ENCODE measurements at places on chromosomes 3 and 15. TPM values are rescaled to one million over a fixed set of nuclear protein-coding genes. Genes with fewer than 3 reads are reported as not detected.

- DNase-seq: no peak
These were observed 242.0 kb downstream of the SV2B start for GRCh38 chr15:91342097-91342496.

GRCh38 chr3:56254835-56255234 lies 213.4 kb downstream of the ERC2 start:
- no peak for DNase-seq

GRCh38 chr15:47603026-47603425 lies 114.3 kb upstream of the SEMA6D start:
- no peak for DNase-seq

DNA sequence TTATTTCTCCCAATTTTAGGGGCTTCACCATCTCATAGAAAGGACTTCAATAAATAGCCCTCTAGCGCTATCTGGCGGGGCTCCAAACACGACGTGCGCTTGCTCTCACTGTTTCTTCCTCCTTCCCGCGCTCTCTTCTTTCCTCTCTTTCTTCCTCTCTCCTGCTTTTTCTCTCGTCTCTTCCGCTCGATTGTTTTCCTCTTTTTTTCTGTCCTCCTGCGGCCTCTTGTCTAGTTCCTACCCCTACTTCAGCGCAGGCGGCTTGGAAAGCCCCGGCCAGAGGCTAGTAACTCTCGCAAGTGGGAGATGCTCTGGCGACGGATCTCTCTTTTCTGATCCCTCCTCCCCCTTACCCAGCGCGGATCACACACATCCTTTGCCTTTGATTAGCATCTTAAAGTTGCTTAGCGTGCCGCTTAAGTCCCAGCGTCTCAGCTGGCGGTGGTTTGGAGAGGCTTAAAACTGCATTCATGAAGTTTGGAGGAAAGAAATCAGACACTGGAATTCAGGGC lies 6.2 kb upstream of the MEIS2 start:
- peak; percentile 60 for DNase-seq

DNA sequence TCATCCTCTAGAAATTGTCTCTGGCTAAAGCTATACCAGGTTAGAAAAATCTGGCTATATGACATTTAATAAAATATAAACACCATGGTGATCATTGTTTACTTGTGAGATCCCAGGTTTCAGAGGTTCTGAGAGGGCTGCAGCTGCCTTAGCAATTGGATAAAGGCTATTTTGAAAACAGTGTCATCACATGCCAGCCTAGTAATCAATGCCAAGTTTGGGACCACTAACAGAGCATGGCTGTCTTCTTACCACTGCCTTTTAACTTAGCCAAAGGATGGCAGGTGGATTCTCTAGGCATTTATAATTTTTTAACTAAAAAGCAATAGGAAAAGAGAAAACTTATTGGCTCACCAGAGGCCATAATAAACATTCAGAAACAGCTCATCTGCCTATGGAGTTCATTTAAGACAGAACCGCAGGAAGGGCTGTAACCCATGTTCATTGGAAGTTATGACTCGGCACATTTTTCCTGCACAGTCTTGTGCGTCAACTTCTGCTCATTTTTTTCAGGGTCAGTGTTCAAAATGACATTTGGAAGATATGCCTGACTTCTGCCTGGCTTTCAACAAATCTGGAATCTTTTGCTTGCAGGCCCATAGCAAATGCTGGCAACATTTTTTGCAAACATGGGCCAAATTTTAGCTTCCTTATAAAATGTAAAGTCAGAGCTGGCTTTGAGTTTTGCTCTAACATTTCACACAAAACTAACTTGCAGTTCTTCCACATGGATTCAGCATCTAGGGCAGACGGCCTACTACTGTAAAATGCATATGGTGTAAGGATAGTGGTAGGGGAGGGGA lies 476.0 kb upstream of the TBL1XR1 start:
- no peak for DNase-seq

DNA sequence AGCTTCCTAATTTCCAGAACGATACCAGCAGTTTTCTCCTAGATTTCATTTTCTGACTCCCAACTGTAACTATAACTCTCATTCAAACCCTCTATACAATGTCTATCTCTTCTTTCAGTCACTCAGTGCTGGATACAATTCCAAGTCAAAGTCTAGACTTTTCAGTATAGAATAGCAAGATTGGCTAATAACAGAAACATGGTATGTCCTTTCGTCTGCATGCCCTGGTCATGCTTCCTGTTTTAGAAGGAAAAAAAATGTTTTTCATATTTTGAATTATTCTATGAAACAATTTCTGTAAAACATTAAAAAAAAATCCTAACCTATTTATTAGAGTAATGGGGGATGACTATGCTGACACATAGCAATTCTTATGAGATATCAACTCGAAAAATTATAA lies 180.0 kb downstream of the KCNAB1 start:
- no peak for DNase-seq

Gene CNTN4
- 1.9 TPM for polyA plus RNA-seq

GRCh38 chr3:53147151-53147902 lies 13.7 kb upstream of the PRKCD start:
- no peak for DNase-seq

- no peak for DNase-seq
These were observed 22.7 kb upstream of the UBXN7 start for GRCh38 chr3:196454935-196455334.

DNA sequence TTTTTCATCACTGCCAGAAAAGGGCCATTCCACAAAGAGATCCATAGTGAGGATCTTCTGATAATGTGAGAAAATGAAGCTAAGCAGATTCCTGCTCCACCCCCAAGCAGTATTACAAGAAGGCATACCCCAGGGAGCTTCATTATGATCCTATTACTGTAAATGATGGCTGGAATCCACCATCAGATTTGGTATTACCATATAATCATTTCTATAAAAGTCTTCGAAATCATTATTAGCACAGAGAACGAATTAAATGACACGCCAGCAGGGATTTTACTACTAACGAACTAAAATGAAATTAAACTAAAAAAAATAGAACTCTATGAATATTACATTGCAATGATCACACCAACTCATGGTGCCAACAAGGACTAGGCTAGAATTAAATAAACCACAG lies 24.4 kb downstream of the TRIM42 start:
- DNase-seq: no peak

Gene FBXW12
- polyA plus RNA-seq: not detected

Gene FAM107A
- 52.7 TPM for polyA plus RNA-seq
